Natural killer cell treated with Interleukin-12 subunit alpha and Interleukin-12 subunit beta and Interleukin-15 and Interleukin-18, amount 100 ng/mL, for 72 hours (primary cell): ENCODE measurements at places on chromosomes 1 and 21. TPM values are rescaled to one million over a fixed set of nuclear protein-coding genes. Genes with fewer than 3 reads are reported as not detected.
A peak's percentile ranks its signal among the peaks of the same experiment; 100 is the strongest.

Gene TP73
- total RNA-seq = 1.5 TPM

Gene NPR1
- total RNA-seq = not detected

Gene PTPN22
- 24.6 TPM for total RNA-seq

Gene MYOCOS
- not detected for total RNA-seq

Gene RASAL2
- total RNA-seq = not detected

Gene ITLN2
- total RNA-seq = not detected

Gene SLC35F3
- total RNA-seq = 0.56 TPM

Gene SELE
- not detected for total RNA-seq

Gene GPA33
- total RNA-seq = not detected

Gene S100A3
- total RNA-seq = not detected

DNA sequence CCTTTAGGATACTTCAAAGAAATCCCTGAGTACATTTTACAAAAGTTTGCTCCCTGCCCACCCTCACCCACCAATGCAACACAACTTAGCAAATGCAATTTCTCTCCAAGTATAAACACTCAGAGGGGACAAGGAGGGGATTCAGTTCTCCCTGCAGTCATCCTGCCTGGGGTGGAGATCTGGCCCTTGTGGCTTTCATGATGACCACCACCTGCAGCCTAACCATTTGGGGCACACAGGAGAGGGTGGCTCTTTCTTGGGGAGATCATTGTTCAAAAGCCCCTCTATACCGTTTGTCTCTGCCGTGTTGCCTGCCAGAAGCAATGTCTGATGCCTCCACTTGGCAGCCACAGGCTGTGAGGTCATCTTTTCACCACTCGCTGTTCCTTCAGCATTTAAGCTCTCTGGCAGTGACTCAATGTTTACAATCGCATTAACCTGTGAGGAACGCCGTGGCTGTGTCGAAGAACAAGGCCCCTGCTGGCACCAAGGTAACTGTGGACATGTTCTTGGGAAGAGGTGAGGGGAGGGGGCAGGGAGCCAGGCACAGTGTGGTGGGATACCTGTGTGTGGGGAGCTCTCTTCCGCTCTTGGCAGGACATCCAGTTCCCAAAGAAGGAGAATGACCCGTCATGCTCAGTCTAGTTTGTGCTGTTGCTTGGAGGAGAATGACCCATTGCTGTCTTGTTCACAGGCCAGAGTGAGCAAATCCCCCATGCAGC lies 103.9 kb upstream of the DUSP10 start:
- no peak for DNase-seq

- DNase-seq = no peak
Measured at GRCh38 chr21:21345872-21346271, 347.7 kb downstream of the NCAM2 start.

DNA sequence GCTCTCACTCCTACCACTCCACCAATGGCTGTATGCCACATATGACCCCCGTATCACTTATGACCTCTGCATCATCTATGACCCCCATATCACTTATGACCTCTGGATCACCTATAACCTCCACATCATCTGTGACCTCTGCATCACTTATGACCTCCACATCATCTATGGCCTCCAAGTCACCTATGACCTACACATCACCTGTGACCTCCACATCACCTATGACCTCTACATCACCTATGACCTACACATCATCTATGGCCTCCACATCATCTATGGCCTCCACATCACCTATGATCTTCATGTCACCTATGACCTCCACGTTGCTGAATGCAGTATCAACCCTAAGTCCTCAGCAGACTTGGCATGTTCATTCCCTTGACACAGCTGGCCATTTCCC lies 271.2 kb downstream of the MATN1 start:
- no peak for DNase-seq

DNA sequence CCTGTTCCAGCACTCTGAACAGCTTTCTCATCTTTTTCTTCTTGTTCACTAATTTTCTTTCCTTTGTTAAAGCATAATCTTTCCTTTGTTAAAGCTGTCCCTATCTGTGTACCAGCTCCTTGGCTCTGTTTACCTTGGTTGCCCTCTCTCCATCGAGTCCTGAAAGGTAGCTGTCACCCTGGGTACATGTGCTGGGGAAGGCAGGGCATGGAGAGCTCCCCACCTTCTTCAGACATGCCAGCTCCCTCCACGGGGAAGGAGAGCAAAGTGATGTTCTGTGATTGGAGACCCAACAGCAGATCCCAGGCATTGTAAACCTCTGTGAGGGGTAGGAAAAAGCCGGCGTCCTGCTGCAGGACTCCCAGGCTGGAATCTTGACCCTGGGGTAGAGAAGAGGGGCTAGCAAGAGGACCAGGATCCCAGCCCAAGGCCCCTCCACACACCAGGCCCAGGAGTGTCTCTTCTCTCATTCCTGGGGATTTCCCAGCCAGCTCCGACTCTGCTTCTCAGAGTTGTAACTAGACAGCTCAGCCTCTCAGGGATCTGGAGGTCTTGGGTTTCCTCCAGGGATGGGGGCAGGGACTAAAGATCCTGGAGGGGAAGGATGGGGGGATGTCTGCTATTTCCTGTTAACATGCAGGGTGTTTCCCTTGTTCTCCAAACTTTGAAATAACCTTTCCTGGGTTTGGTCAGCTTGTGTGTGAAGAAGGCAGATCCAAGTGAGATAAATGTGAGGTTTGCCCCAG lies 34.4 kb downstream of the TMCC2 start:
- no peak for DNase-seq

DNA sequence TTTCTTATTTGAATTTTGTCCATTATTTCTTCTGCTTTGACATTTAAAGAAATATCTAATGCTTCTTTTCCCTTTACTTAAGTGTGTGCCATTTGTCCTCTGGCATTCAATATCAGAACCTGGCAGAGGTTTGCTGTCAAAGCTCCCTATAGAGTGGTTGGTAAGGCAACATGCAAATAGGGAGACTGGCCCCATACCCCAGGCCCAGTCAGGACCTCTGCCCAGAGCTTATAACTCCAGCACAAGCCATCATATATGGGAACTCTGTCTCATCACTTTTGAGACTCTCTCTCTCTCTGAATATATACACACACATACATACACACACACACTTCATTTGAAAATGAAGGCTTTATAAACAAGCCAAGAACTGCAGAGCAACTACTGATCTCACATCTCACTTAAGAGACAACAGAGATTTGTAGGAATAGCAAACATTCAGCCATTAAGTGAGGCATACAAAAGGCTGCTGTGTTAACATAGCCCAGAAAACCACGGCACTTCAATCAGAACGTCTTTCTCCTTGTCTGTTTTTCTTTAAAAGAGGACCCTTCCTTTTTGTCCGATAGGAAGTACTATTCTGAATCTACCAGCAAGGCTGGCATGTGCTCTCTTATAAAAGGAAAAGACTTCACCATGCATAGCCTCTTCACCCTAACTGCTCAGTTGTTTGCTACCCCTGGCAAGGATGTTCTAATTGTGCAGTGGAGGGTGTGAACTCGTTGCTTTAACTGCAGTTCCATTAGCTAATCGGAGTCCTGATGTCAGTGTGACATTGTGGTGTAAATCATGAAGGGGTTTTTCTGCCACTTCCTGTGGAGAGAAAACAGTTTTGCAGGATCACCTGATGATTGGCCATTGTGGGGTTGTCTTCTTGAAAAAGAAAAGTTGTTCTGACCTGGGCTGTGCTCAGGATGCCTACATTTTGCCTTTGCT lies 101.7 kb downstream of the NR5A2 start:
- peak; percentile 79 for DNase-seq

- DNase-seq = no peak
Measured at GRCh38 chr1:230284891-230285290, 141.2 kb downstream of the PGBD5 start.

GRCh38 chr1:46817814-46818213 lies 19.0 kb downstream of the CYP4B1 start:
- no peak for DNase-seq

DNA sequence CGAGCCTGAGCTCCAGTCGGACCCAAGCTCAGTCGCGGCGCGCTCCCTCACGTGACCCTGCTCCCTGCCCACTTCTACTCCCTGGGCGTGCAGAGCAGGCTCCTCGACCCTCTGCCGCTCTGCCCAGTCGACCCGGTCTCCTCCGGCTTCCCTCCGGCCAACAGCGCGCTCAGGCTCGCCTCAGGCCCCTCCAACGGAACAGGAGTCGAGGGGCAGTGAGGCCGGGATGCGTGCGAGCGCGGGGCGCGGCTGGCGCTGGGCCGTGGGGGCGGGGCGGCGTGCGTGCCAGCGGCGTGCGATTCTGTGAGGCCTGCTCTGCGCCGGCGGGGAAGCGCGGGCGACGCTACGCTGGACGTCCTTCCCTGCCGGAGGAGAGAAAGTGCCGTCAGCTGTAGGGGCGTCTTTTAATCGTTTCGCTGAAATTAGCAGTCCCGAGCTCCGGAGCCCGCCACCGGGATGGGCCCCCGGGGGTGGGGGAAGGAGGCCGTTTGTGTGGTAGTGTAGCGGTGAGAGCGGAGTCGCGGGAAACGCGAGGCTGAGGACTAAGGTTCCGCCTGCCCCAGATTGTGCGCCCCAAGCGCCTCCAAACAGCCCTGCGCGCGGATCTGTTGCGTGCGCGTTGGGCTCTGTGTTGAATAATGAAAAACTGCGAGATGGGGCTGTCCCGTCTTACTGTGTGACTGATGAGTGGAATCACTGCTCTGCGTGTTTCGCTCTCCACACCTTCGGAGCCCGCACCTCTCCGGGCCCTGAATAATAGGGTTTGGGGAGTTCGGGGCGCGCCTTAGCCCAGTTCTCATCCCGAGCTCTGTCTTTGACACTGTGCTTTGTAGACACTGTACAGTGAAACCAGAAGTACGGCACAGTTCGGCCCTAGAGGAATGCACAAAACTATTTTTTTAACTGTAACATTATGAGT lies at the start of gene ACBD6:
TSS of gene ACBD6 (minus strand) at position 217 of the 919 bp plus-strand sequence. CDS start 311 bp downstream, outside the sequence.
- peak; percentile 87 for DNase-seq

- no peak for DNase-seq
Measured at GRCh38 chr1:242811092-242811840, 286.8 kb upstream of the PLD5 start.

GRCh38 chr1:107934578-107934977 lies 30.4 kb downstream of the VAV3 start:
- no peak for DNase-seq

DNA sequence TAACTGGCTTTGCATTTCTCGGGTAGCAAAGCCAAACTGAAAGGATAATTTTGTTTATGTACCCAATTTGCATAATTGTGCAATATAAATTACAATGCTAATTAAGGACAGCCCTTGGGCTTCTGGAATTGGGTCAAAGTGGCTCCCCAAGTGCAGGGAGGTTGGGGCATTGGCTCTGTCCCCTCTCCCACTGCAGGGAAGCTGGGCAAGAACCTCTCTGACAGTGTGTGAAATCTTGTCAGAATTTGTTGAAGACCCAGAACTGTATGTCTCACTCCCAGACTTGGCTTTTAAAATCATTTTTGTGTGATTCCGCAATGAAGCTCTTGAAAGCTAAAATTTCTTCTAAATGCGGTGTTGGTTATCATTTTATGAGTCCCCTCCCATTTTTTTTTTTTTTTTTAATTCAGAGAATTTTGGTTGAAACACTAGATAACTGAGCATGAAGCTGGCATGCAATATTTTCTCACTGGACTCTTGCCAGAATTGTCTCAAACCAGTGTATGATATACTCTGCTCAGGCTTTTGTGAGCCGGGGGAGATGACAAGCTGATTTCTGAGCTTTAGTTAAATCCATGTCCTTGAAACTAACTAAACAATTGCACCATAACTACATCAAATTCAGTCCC lies 878.9 kb upstream of the CXADR start:
- DNase-seq = no peak

- DNase-seq = no peak
Measured at GRCh38 chr1:48947761-48948537, 171.3 kb upstream of the BEND5 start.

GRCh38 chr1:94578856-94579255 lies 37.3 kb upstream of the F3 start:
- no peak for DNase-seq

- no peak for DNase-seq
Measured at GRCh38 chr1:186188004-186188539, 187.0 kb downstream of the TPR start.

DNA sequence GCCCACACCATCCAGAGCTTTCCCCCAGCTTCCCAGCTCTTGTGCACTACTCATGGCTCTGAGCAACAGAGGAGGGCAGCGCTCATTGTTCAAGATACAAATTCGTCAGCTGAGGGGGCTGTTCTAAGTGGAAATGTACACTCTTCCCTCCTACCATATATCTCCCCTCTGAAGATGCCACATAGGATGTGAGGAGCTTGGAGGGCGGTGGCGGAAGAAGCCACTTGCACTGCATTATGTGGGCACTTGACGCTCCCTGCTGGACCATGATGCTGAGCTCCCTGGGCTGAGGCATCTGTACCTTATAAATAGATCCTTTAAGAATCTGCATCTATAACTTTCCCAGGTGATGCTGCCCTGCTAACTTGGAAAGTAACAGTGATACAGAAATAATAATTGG lies 477.6 kb upstream of the DEPDC1 start:
- no peak for DNase-seq

GRCh38 chr1:164363980-164364379 lies 195.0 kb upstream of the PBX1 start:
- no peak for DNase-seq

- DNase-seq = no peak
Measured at GRCh38 chr1:42430286-42431135, 25.3 kb downstream of the ZMYND12 start.

DNA sequence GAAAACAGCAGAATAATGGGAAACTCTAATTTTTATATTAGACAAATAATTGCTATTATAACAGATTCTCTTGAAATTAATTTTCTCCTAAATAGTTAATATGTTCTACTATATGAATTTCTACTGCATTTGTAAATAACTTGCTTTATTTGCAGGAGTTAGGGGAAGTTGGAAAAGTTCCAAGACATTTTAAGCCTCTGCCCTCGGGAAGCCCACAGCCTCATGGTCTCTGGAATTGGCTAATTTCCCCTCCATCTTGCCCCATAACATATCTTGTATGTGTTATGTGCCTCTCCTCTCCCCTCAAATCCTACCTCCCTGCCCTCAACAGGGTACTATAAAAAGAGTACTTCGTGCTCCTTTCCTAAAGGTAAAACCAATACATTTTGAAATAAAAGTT lies 271.4 kb upstream of the NR5A2 start:
- DNase-seq = no peak

DNA sequence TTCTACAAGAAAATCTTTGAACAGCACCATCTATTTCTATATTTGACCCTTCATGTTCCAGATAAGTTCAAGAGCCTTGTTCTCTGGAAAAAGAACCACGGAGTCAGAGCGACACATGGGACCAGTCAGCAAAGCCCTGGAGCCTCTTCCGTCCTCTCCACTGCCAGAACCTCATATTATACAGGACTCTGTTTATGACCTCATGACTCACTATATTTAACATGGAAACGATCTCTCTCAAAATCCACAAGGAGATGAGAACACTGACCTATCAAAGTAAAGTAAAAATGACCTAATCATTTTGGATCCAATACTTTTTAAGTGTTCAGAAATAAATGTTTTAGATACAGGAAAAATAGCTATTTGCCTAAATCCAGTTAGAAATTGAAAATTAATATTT lies 124.6 kb upstream of the KRTAP19-8 start:
- no peak for DNase-seq

GRCh38 chr1:94863297-94863911 lies 43.2 kb downstream of the SLC44A3 start:
- no peak for DNase-seq

DNA sequence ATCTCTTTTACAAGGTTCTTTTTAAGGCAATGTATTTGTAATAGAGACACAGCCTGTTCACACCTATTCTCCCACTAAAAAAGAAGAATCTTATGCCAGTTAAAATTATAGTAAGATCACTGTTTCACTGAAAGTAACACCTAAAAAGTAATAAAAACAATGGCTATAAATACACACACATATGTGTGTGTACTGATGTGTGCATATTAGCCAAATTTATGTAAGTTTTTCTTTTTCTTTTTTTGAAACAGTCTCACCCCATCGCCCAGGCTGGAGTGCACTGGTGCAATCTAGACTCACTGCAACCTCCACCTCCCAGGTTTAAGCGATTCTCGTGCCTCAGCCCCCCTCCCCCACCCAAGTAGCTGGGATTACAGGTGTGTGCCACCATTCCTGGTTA lies 56.8 kb upstream of the SLC30A10 start:
- DNase-seq = no peak
